ENCODE measurements at places on chromosomes 7 and 10.

- peak; percentile 61 for DNase-seq
Measured at GRCh38 chr10:109978481-109978880, 29.3 kb upstream of the ADD3 start.

GRCh38 chr7:158531661-158532060 is 56.0 kb downstream of the PTPRN2 start:
- no peak for DNase-seq

DNA sequence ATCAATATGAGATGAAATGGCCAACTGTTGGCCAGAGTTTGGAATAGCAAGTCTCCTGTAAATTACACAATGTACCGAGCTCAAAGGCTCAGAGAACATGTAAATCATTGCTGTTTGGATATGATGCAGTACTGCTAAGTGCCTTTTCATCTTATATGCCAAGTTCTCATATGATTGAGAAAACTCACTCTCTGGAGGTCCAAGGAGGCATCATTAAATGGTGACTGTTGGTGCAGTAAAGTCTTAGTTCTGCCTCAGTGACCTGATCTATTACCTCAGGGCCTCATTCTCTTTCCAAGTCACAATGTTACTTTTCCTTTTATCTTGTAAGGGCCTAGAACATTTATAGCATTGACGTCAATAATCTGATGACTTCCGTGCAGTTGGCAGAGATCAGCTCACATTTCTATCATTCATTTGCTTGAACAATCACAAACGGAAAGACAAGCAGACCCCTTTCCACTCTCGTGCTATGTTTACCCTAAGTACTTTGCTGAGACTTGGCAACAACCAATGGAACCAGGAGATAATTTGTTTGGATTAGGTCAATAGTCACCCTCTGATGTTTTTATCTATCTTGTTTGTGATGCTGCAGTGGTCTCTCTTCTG is 32.6 kb upstream of the PDK4 start:
- no peak for DNase-seq

DNA sequence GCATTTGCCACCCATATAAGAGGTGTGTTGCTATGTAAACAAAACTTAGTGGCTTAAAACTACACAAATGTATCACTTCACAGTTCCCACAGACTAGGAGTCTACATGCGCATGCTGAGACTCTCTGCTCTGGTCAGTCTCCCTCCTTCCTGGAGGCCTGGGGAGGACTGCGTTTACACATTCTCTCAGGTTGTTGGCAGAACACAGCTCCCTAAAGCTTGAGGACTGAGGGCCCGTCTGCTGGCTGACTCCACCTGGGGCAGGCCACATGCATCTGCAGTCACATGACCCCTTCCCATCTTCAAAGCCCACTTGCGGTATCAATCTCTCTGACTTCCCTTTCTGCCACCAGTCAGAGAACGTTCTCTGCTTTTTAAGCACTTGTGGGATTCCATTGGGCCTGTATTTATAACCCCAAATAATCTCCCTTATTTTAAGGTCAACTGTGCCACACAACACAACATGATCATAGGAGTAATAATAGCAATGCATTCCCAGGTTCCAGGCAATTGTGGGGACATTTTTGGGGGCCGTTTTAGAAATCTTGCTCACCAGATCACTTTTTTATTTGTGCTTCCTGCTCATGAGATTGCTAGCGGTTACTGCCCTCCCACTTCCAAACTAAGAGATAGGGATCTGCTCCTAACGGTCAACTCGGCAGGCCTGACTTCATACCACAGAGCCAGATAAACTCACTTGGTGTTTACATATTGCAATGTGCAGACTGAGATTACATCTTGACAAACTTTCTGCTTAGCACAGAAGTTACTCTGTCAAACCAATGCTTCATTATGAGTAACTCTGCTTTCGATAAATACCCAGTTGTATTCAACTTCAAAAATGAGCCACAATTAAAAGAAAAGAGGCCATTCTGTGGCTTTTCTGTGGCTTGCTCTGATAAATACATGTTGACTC is 96.3 kb downstream of the ALOX5 start:
- DNase-seq, result peak; percentile 83

GRCh38 chr7:43136064-43136463 is 23.6 kb downstream of the HECW1 start:
- no peak for DNase-seq

DNA sequence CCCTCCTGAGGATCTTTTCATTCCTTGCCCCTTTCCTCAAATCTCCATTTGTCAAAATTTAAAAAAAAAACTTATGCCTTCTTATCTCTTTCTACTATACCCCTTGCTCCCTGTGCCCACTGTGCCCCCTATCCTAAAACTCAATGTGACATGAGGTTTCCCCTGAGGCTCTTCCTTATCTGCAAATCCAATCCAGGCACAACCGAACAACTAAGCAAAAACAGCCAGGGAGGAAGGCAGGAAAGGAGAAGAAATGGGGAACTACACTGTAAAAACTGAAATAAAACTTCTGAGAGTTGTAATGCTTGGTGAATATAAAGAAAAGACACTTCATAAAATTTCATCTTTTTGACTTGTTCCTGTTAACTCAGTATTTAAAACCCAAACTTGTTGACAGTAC is 54.2 kb downstream of the CRPPA start:
- DNase-seq, result no peak

- DNase-seq, result peak; percentile 17
Measured at GRCh38 chr7:115267503-115267902, 345.6 kb downstream of the MDFIC start.

- DNase-seq, result no peak
Measured at GRCh38 chr7:34385384-34385783, 272.6 kb upstream of the NPSR1 start.

DNA sequence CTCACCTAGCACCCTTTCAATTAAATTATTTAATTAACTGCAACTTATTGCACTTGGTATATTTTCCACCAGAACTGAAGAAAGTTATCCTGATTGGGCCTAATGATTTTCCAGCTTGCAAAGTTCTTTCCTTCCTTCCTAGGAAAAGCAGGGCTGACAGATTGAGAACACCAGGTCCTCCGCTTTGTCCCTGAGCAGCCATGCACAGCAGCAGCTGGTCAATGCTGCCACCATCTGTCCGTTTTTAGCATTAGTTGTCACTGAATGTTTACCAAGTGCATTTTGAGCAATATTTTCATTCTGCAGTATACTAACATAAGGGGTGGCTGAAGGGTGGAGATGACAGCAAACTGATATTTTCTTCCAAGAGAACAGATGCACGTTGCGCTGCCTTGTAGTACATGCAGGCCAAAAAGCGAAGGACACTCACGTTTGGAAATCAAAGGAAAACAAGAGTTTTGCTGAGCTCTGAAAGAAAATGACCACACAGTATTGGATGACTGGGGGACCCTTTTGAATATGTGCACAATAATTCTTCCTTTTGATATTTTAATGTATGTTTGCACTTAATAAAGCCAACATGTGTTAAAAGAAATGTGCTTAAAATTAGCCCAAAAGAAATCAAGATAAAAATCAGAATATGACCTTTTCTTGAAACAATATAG is 248.8 kb upstream of the PTN start:
- peak; percentile 50 for DNase-seq

DNA sequence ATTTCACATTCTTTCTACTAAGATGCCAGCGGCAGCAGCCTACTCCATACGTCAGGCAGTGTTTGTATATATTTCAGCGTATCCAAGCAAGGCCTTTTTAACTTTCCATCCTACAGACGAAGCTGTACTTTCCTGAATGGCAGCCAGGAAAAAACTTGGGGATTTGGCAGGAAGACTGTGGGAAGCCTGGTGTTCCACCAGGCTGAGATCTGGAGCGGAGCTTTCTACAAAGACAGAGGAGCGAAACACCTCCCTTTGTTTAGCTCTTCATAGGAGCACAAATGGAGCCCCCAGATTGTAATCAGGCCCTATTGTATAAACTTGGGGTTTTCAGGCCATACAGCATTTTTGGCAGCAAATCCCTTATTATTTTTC is 143.8 kb downstream of the TES start:
- DNase-seq, result no peak

GRCh38 chr7:100567751-100568175 is 5.9 kb downstream of the SAP25 start:
- no peak for DNase-seq

GRCh38 chr10:70649526-70649925 is 22.8 kb upstream of the ADAMTS14 start:
- DNase-seq, result peak; percentile 45

- DNase-seq, result no peak
Measured at GRCh38 chr10:112954974-112955581, 5.0 kb downstream of the TCF7L2 start.

DNA sequence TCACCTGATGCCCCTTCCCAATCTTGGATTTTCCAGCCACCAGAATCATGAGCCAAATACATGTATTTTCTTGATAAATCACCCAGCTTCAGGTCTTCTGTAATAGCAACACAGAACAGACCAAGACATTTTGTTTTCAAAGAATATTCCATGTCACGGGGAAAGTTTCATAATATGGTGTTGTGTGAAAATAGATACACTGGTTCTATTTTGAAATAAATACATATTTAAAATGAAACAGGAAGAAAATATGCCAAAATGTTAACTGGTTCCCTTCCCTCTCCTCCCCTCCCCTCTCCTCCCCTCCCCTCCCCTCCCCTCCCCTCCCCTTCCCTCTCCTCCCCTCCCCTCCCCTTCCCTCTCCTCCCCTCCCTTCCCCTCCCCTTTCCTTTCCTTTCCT is 30.3 kb upstream of the CAMK1D start:
- no peak for DNase-seq

DNA sequence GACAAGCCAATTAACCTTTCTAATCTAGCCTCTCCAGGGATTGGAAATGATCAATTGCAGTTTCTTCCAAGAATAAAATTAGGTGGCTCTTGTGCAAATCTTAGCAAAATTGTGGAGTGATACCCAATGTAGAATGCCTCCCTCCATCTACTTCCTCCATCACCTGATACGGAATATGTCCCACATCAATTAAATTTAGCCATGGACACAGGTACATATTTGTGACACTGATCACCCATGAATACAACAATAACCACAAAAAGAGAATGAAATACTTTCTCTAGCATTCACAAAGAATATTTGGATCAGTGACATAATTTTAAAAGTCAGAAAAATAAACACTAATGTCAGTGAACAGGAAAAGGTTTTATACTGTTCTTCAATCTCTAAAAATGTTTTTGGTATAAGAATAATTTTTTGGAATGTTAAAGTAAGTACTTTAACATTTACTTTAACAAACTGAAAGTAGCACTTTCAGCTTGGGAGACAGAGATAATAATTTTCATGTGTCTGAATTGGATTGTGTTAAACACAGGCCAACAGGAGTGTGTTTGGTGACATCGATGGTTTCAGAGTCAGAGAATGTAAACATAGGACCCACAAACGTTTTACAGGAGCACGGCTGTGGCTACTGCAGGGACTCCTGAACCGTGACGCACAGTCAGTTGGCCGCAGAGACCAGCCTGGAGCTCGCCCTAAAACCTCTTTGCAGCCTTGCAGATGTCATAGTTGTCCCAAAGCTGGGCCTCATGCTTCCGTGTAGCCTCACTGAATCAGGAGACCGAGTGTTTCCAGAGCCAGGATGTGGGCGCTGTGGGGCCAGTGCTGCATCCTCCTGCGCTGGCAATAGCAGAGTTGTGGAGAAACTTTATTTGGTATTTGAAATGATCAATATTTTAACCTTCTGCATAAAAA is 7.2 kb downstream of the RBM20 start:
- DNase-seq, result peak; percentile 49

DNA sequence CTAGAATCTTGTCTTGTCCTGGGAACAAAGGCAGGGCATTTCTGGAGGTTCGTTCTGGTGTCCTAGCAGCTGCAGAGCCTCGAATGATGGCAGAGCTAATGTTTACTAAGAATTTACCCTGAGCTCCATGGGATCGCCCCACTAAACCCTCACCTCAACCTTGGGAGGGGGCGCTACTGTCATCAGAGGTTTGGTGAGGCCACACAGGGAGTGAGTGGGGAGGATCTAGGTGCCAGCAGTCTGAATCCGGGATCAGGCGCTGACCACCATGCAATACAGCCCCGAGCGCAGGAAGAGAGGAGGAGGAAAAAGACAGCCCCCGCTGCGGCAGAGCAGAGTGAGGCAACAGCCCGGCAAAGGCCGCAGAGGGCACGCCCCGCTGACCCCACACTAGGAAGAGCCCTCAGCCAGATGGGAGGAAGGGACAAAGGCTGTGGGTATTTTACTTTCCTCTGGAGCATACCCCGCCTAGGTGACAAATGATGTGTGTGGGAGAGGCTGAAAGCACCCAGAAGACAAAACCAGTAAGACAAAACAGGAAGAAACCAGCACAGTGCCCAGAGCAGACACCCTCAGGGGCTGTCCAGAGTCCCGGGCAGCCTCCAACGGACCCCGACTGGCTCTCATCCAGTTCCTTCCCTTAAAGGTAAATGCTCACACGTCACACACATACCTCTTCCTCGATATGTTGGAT is 103.5 kb downstream of the FAM53B start:
- DNase-seq, result no peak

- no peak for DNase-seq
Measured at GRCh38 chr7:50416527-50417182, 33.5 kb downstream of the FIGNL1 start.

GRCh38 chr7:112880818-112881418 is 90.7 kb upstream of the TMEM168 start:
- DNase-seq, result no peak

GRCh38 chr10:48523212-48523819 is 81.6 kb downstream of the ARHGAP22 start:
- no peak for DNase-seq

- DNase-seq, result no peak
Measured at GRCh38 chr10:73522263-73522662, 26.4 kb upstream of the PPP3CB start.

GRCh38 chr10:78578929-78579328 is 489.8 kb upstream of the ZMIZ1 start:
- DNase-seq, result peak; percentile 63

- no peak for DNase-seq
Measured at GRCh38 chr10:126302826-126303665, 85.2 kb downstream of the ADAM12 start.

DNA sequence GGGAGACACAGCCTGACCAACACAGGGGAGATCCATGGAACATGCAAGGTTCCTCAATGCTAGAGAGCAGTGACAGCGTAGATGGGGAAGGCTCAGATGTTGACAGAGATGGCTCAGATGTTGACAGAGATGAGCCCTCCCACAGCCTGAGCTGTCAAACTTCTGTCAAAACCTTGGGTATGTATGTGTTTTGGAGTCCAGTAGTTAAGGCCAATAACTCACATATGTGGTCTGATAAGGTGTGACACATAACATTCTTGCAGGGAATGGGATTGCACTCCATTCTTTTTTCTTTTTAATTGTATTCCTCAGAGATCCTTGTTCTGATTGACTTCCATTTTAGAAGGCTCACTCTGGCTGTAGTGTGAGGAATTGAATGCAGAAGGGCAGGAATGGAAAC is 136.3 kb downstream of the C1GALT1 start:
- DNase-seq, result no peak

- DNase-seq, result no peak
Measured at GRCh38 chr10:128001363-128001745, 94.5 kb downstream of the PTPRE start.

- no peak for DNase-seq
Measured at GRCh38 chr10:107269626-107270025, 105.1 kb upstream of the SORCS1 start.
